ENCODE measurements at places on chromosomes 5 and 9. TPM values are rescaled to one million over a fixed set of nuclear protein-coding genes. Genes with fewer than 3 reads are reported as not detected.

Gene DMRTA1
- total RNA-seq: 11.0 TPM

Gene CMYA5
- total RNA-seq: 15.8 TPM

Gene TEX48
- total RNA-seq: not detected

Gene CCL27
- total RNA-seq: not detected

Gene POU5F2
- 1.2 TPM for total RNA-seq

Gene CCDC192
- not detected for total RNA-seq

Gene OLFM1
- total RNA-seq: 8.5 TPM

Gene ZDHHC11B
- total RNA-seq: 0.62 TPM

Gene MBLAC2
- 10.2 TPM for total RNA-seq

Gene AGXT2
- not detected for total RNA-seq

Gene TMEM252
- not detected for total RNA-seq

Gene LRRC8A
- 23.5 TPM for total RNA-seq

Gene ZMYND19
- total RNA-seq: 26.4 TPM

Gene PCDHGB3
- total RNA-seq: 10.2 TPM

Gene SPARC
- total RNA-seq: 2,293 TPM

Gene OLFML2A
- 86.5 TPM for total RNA-seq

Gene TMEM232
- total RNA-seq: 7.1 TPM

Gene SHOC1
- total RNA-seq: not detected

Measured in uterus (tissue), 4 donors.